ENCODE measurements at places on chromosomes 5 and 9.

GRCh38 chr5:1209489-1209852, 8.1 kb downstream of the SLC6A19 start:
- no peak for DNase-seq

- DNase-seq = no peak
These were observed 330.1 kb downstream of the ENC1 start for GRCh38 chr5:74310386-74310785.

- no peak for DNase-seq
These were observed 255.2 kb downstream of the ARHGAP26 start for GRCh38 chr5:143025376-143025775.

DNA sequence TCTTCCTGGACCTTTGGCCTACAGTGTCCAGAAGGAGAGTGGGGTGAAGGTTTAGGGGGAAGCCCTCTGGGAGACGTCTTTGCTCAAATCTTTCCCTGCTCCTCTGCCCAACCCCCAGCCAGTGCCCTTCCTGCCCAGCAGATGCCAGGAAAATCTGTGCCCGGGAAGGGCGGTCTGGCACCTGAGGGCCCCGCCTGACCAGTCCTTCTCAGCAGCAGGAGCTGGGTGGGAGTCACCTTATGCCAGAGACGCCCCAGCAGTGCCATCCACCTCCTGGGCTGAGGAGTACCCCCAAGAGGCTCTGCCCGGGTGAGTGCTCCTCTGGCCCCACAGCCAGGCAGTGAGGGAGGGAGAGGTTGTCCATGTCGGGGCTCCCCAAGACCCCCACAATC, 14.9 kb upstream of the CERCAM start:
- no peak for DNase-seq

DNA sequence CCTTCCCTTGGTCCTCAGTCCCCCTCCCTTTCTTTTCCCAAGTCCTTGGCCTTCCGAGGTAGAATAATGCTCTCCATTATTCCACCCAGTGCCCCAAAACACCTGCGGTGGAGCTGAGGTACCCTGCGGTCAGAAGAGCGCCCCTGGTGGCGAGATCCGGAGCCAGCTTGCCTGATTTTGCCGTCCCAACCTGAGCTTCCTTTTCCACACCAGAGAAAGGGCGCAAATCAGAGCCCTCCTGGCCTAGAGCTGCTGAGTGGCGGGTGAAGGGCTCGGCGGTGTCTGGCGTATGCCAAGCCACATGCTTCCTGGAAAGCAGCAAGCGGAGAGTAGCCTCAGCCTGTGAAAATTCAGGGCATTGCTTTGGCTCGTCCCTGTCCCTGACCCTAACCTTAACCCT, 21.1 kb upstream of the CARTPT start:
- no peak for DNase-seq

DNA sequence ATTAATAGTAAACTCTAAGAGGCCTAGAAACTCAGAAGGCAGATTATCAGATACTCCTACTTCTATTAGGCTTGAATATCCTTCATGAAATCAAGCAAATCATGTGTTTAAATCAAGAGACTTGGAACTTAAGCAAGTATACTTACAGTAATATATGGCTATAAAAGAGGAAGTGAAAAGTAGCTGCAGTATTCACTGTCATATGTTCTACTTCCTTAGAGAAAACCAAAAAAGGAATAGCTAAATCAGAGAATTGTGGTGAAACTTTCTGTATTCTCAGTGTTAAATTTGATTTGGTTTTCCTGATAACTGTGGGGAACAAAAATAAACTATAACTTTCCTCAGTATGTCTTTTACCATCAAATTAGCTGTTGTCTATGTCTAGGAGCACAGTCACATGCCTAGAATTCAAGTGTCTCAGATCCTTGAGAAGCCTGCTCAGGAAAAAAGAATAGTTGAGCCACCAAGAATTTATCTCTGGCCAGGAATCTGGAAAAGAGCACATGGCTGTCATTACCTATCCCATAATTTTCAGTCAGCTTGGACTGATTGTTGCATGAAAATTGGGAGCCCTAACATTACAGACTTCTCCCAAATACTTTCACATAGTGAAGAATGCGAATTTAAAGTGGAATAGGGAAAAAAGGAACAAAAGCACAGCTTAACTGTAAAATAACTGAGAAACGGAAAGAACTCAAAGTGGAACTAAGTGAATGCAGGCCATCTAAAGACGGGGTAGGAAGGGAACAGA, 1.7 kb downstream of the FKBP15 start:
- DNase-seq = no peak

DNA sequence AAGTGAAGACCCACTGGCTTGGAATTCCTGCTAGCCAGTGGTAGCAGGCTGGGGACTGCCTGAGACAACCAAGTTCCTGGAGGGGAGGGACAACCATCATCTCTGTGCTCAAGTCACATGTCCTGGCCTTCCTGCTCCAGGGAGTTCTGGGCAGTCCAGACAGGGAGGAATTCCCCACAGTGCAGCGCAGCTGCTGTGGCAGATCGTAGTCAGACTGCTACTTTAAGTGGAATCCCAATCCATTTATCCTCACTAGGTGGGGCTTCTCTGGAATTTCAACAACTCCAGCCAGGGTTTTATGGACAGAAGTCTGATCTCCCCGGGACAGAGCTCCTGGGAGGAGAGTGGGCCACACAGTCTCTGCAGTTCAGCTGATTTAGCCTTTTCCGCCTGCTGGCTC, 20.9 kb upstream of the OR5C1 start:
- no peak for DNase-seq

DNA sequence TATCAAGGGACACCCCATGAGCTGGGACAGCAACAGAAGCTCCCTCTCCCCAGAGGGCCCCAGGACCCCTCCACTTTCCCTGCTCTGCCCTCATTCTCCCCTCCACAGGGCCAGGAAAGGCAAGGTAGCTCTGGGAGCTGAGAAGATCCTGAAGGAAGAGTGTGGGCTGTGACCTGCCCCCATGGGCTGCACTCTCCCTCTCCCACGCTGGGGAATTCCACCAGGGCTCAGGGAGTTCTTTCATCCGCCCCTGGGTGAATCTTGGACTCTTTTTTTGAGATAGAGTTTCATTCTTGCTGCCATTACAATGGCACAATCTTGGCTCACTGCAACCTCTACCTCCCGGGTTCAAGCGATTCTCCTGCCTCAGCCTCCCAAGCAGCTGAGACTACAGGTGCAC, 73.8 kb downstream of the C9orf50 start:
- no peak for DNase-seq

GRCh38 chr5:79143684-79144379, 32.2 kb downstream of the BHMT start:
- no peak for DNase-seq

DNA sequence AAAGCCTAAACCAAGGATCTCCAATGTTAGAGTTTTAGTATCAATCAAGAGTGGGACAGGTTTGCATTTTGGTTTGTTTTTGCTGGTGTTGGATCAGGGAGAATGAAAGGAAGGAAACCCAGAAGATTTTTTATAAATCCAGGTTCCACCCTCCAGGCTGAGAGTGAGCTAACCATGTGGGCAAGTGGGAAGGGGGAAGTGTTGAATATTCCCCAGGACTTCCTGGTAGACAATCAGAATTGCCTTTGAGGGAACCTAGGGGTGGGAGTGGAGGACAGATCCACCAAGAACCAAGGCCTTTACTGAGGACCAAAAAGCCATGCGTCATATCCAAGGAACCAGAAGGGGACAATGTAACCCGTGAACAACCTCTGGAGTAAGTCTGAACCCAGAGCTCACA, 33.5 kb upstream of the PIK3R1 start:
- no peak for DNase-seq
